ENCODE measurements at places on chromosomes 3 and 15.

GRCh38 chr15:38864122-38864521 is 299.5 kb upstream of the RASGRP1 start:
- no peak for DNase-seq

GRCh38 chr3:140500473-140500872 is 177.4 kb upstream of the TRIM42 start:
- DNase-seq: no peak

- no peak for DNase-seq
Measured at GRCh38 chr3:47650294-47650693, 71.6 kb upstream of the CSPG5 start.

DNA sequence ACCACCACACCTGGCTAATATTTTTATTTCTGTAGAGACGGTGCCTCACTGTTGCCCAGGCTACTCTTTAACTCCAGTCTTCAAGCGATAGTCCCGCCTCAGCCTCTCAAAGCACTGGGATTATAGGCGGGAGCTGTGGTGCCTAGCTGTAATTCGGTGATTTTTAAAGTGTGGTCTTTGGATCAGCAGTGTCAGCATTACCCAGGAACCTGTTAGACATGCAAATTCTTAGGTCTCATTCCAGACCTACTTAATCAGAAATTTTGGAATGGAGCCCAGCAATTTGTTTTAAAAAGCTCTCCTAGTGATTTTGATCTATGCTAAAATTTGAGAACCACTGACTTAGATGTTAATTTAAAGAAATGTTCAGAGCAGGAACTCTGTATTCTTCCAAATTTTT is 51.9 kb downstream of the GOLM2 start:
- no peak for DNase-seq

- no peak for DNase-seq
Measured at GRCh38 chr3:99842826-99843589, 25.3 kb downstream of the CMSS1 start.

Measured in stimulated activated CD8-positive, alpha-beta memory T cell treated with anti-CD3 and anti-CD28 coated beads, Interleukin-2, amount 100 ng/mL, for 1 hour (primary cell).